ENCODE measurements at places on chromosomes 7 and 10.
A peak's percentile ranks its signal among the peaks of the same experiment; 100 is the strongest.

DNA sequence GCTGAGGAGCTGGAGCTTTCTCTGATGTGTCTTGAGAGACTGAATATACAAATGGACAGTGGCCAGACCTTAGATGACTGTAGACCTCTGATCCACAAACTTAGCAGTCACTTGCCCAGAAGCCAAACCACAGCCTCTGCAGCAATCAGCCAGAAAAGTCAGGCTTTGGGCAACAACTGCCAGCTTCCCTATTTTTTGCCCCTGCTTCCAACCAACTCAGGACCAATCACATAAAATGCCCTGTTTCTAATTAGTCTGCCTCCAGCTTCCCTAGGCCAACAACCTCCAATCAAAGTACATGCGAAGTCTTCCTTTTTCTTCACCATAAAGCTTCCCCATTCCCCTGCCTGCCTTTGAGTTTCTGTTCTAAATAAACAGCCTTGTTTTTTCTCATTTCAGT is 37.8 kb upstream of the CACUL1 start:
- no peak for DNase-seq

GRCh38 chr10:6204063-6204340 is 1.3 kb downstream of the PFKFB3 start:
- peak; percentile 66 for DNase-seq

DNA sequence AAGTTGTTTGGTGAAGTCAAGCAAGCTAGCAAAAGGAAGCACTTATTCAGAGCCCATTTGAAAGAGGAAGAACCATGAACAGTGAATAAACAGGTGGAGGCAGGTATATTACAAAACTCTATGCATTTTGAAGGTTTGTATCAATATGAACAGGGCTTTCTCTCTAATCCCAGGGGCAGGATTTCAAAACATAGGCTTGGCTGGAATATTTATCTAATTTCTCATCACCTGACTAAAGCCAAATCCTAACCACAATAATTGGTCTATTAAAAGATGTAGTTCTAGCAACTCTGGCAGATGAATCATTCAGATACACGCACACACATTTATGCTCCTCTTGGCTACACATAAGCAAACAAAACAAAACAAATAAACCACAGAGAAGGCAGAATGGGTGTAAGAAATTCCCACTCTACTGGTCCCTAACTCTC is 554.4 kb downstream of the INHBA start:
- no peak for DNase-seq

GRCh38 chr10:11424456-11425295 is 186.8 kb downstream of the USP6NL start:
- DNase-seq = no peak

DNA sequence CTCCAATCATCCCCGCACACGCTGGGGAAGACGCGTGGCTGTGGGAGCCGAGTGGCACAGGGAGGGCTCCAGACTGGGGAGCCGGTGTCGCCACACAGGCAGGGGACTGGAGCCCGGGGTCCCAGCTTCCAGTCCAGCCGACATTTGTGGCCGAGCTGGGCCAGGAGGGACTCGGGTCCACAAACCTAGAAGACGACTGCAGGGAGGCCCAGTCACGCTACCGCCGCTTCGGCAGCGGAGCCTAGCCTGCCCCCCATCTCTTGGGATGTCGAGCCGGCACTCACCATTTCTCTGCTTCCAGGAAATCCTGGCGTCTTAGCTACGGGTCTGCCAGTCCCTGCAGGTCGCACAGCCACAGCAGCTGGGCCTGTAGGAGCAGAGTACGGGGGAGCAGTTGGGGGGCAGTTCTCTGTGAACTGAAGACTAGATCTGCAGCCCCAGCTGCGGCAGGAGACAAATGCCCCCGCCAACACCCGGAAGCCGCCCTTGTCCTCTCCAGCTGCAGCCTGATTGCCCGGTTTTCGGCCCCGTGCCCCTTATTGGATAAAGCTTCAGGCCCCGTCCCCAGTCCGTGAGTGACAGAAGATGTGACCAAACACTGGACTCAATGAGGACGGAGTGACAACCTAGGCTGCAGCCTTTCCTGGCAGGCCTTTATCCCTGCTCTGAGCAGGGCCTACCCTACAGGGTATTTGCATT is 270.7 kb downstream of the ZNF33B start:
- DNase-seq = peak; percentile 3

DNA sequence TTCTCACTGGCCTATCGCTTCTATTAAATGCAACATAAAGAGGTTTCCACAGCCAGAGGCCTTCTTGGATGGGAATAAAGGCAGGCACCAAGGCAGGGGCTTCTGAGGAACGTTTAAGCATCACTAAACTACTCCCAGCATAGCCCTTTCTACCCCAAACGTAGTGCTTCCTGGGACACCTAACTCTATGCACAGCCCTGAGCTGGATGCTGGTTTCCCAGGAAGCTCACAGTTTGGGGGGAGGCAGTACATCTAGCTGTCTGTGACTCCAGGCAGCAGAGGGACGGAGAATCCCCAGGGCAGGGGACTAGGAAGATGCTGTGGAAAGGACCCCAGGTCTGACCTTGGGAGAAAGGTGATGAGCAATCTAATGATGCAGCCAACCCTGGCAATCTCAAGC is 192.8 kb upstream of the ZMIZ1 start:
- DNase-seq = no peak

DNA sequence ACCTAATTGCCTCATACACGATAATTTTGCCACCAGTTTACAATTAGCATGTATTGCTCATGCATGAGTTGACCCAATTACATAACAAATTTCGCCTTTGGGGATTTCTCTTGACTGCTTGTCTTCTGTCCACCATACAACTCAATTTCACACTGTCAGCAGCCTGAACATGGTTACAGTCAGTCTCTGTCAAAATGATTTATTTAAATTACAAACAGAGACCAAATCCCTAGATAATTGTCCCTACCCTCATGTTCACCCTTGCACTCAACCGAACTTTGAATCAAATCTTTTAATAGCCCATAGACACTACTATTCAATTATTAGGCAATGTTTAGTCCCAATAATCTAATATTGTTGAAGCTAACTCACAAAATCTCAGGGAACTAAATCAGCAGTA is 59.7 kb upstream of the NEBL start:
- DNase-seq = no peak

DNA sequence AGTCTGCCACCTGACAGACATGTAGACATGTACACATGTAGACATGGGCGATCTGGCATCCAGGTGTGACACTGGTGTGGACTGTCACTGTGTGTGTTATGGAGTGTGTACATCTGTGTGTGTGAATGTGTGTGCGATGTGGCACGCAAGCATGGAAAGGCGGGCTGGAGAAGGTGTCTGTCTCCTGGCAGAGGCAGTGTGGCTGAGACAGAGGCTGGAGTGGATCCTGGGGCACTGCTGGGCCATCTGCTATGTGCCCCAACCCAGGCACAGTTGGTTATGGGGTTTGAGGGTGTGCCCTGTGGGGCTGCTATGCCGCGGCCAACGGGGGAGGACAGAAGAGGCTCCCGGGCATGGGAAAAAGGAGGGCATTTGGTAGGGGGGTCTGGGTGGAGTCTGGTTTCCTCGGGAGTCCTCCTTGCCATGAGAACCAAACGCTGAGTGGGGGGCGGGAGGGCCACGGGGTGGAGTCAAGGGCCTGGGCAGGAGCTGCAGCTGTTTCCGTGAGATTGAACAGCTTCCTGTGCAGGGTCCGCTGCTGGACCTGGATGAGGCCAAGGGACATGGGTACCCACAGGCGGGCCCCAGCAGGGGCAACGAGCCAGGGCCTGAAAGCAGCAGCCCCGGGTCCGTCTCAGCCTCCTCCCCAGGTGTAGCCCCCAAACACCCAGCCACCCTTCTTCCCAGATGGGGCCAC is 1.3 kb downstream of the ELN start:
- DNase-seq = no peak

DNA sequence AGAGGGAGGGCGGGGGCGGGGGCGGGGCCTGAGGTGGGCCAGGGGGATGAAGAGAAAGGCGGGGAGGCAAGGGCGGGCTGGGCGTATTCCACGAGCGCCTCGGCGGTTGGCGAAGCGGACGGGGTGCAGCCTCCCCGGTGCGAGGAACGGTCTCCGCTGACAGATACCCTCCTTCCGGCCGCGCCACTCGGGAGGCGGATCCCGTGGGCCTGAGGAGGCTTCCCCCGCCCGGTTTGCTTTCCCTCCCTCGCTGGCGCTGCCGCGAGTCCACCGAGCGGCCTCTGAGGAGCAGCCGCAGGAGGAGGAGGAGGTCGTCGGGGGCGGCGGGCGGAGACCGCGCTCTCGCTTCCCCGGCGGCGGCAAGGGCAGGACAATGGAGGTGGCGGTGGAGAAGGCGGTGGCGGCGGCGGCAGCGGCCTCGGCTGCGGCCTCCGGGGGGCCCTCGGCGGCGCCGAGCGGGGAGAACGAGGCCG is at the start of gene TRIM24:
Gene TRIM24, plus strand, starts transcription at position 84 of the 473 bp plus-strand sequence. Its CDS starts 290 bp downstream, at position 374.
- DNase-seq = no peak

GRCh38 chr10:80278480-80278879 is 11.0 kb downstream of the MAT1A start:
- no peak for DNase-seq

DNA sequence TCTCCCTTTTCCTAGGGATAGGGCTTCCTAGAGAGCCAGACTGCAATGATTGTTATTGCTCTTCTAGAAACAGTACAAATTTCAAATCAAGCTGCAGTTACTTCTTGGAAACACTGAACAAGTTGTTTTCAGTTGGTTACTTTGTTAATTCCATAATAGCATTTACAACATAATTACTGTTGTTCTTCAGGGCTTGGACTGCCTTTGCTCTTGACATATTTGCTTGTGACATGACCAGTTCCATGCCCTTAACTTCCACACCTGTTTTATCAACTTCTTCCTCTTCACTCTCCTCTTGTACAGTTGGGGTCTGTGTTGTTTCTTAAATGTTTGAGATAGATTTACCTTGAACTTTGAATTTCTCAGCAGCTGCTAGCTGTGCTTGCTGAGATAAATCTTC is 104.4 kb downstream of the SEC23IP start:
- DNase-seq = no peak

DNA sequence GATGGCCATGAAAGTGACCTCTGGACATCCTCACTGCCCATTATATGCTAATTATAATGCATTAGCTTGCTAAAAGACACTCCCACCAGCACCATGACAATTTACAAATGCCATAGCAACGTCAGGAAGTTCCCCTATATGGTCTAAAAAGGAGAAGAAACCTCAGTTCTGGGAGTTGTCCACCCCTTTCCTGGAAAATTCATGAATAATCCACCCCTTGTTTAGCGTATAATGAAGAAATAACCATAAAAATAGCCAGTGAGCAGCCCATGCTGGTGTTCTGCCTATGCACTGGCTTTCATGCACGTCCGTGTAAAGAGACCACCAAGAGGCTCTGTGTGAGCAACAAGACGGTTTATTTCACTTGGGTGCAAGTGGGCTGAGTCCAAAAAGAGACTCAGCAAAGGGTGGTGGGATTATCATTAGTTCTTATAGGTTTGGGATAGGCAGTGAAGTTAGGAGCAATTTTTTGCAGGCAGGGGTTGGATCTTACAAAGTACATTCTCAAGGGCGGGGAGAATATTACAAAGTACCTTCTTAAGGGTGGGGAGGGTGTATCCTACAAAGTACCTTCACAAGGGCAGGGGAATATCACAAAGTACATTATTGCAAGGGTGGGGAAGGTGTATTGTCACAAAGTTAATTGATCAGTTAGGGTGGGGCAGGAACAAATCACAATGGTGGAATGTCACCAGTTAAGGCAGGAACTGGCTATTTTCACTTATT is 45.6 kb downstream of the LBX1 start:
- DNase-seq = no peak

DNA sequence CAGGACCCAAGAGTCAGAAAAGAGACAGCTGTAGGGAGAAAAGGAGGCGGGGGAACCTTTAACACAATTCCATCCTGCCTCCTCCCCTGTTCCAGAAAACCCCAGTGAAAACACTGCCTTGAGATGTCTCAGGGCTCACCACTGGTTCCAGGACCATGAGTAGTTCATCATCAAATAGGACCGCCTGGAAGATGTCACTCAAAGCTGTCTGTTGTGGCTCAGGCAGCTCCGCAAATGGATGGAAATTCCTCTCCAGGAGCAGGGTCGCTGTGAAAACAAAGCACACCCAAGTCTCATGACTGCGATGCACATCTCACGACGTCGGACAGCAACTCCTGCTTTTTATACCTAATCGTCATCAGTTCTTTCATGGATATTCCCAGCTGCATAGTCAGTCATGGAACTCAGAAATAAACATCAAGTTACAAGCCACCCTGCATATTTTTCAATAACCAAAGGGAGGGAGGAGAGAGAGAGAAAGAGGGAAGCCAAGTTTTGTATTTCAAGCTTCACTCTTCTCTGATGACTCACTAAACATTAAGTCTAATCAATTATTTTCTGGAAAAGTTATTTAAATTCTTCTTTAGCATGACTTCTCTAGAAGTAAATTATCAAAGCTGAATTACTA is 49.2 kb downstream of the GSDME start:
- no peak for DNase-seq

DNA sequence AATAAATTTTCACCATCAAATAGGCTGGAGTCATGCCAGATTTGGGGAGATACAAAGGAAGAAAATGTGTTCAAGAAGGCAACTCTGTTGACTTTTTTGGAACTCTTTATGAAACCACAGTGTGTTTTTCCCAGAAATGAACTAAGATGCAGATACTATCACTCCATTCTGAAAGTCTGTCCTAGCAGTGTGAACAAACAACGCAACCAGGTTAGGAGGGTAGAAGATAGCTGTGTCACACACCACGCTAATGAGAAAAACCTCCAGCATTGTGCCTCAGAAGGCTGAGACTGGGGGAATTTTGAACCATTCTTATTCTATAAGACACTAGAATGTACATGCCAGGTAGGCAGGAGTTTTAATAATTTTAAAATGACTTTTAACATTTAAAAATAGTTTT is 15.9 kb upstream of the ATP6V0A4 start:
- no peak for DNase-seq

DNA sequence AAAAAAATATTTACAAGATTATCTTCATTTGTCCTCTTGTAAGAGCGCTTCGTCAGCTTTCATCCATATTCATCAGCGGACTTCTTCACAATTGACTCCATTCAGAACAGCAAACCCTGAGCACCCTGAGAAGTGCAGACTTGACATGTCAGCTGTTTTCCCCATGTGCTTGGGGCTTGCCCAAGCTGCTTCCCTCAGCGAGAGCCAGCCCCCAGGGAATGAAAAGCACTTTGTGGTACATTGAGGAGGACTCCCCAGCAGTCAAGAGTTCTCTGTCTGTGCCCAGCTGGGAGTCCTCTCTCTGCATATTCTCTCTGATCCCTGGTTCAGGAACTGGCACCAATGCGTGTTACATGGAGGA is 22.7 kb downstream of the HKDC1 start:
- no peak for DNase-seq

DNA sequence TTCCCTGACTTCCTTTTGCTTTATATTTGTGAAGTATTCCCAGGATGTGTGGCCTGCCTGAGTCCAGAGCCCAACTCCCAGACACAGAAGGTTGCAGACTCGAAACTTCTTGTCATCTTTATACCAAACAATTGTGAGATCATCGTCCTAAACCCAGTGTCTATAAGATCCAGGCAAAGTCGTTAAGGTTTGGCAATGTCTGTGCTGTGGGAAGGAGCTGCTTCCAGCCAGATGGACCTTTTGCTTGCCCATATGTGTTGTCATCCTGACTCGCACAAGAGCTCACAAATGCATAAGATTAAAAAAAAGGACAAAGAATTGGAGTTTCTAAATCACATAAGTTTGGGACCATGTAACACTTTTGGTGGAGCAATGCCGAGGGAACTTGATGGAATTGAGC is 37.0 kb downstream of the WNT2 start:
- DNase-seq = no peak
